ENCODE measurements at places on chromosomes 12 and 14.
A peak's percentile ranks its signal among the peaks of the same experiment; 100 is the strongest.

DNA sequence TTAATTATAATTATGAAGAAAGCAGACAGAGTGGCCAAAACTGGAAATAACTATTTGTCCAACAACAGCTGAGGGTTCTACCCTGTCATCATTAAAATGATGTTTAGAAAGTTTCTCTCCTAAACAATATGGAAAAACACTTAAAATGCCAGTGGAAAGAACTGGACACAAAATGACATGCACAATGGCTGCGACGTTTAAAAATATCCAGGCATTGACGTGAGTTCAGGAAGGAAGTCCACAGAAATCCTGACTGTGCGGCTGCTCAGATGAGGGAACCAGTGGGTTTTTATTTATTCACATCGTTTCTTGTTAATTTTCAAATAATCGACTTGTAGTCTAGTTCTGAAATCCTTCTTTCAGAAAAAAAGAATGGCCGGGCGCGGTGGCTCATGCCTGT lies 58.3 kb downstream of the CCNK start:
- DNase-seq = no peak

- DNase-seq = no peak
These were observed 15.8 kb upstream of the CPNE8 start for GRCh38 chr12:38921025-38921677.

GRCh38 chr14:55579724-55580469 lies at the start of gene KTN1:
Gene KTN1 (plus strand): TSS chr14:55580207. CDS start chr14:55612049, 31,842 bp downstream.
- DNase-seq = peak; percentile 88

- DNase-seq = no peak
These were observed 6.1 kb downstream of the SOS2 start for GRCh38 chr14:50225067-50225973.

DNA sequence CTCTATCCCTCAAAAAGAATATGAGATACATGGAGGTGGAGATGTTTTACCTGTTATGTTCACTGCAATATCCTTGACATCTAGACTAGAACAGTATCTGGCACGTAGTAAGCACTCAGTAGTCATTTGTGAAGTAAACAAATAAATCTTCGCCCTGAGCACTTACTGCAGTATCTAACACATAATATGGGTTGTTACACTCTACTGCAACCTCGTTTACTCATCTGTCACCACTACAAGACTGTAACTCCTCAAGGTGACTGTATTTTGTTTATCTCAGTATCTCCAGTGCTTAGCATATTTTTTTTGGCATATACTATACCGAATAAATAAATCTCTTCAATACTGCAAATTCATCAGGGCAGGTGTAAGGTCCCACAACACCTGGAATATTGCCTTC lies 66.1 kb downstream of the WASHC3 start:
- DNase-seq = no peak

- DNase-seq = no peak
These were observed 388.8 kb upstream of the PDE3A start for GRCh38 chr12:19979584-19979983.

DNA sequence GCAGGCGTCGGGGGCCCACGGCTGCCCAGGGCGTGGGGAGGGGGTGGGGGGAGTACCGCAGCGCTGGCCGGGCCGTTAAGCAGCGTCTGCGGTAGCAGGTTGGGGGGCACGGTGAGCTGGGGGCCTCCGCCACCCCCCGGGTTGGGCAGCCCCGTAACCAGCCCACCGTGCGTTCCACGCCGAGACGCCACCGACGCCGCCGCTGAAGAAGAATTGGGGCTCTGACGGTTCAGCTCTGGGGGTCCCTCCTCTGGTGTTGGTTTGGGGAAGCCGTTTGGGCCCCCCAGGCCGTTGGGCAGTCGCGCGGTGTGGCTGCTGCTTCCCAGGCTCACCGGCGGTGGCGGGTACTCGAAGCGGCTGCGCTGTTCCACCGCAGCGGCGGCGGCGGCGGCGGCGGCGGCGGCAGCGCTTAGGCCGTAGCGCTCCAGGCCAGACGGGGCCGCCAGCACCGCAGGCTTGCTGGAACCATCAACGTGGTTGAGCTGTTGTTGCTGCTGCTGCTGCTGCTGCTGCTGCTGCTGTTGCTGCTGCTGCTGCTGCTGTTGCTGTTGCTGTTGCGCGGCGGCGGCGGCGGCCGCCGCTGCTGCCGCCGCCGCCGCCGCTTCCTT lies 1.5 kb downstream of the IRF2BPL start:
- peak; percentile 70 for DNase-seq

- no peak for DNase-seq
These were observed 221.7 kb upstream of the GRIP1 start for GRCh38 chr12:66900616-66901015.

GRCh38 chr14:33499687-33500086 lies 451.2 kb downstream of the EGLN3 start:
- no peak for DNase-seq

- DNase-seq = no peak
These were observed 38.9 kb upstream of the E2F7 start for GRCh38 chr12:77104286-77104685.

DNA sequence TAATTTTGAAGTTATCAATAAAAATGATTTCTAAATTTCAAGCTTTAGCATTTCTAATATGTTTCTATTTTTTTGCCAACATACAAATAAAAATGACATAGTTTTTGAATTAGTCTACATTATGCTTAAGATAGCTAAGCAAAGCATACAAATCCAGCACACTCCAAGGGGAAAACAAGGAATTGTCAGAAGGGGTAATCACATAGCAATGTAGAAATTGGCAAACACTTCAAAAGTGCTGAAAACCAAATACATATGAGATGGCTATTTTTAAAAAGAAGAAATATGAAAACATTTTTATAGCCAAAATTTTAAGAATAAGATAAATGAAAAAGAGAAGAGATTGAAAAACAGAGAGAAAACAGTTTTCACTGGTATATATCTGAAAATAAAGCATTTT lies 308.0 kb downstream of the SLC6A15 start:
- no peak for DNase-seq

DNA sequence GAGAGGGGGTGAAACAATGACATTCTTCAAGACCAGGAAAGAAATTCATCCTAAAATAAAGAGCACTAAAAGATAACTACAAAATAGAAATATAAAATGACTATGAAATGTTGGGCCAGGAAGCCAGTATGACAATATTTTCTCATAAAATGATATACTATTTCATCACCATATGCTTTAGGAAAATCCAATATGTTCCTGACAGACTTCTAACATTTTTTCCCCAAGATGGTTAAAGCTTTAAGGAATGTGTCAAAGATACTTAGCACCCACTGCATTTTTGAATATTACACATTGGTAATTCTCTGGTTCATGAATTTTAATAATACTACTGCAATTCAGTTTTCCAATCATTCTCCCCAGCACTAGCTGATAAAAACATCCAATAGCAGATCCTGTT lies 87.7 kb upstream of the PLEKHG7 start:
- no peak for DNase-seq

DNA sequence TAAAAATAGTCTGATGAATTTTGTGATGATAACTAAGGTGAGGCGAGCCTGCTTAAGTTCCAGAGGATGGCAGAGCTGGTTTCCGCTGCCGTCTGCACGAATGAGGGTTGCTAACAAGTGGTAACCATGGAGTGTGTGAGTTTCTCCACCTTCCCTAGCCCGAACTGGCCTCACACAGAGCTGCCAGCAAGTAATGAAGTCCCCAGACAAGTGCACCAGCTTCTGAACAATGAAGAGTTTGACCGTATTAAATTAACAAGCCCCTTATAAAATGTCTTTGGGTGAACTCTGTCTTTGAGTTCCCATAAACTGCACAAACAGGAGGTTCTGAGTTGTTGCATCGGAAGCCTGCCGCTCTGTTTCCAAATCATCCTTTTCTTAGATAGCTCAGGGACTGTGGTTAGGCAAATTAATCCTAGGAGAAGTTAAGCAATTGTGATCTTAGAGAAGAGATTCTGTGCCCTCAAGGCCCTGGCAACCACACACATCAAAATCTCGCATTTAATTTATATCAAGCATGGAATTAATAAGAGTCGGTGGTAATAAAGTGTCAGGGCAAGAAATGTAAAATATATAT lies 274.1 kb upstream of the DAAM1 start:
- DNase-seq = no peak

GRCh38 chr14:61510736-61511557 lies 184.4 kb upstream of the HIF1A start:
- DNase-seq = no peak

DNA sequence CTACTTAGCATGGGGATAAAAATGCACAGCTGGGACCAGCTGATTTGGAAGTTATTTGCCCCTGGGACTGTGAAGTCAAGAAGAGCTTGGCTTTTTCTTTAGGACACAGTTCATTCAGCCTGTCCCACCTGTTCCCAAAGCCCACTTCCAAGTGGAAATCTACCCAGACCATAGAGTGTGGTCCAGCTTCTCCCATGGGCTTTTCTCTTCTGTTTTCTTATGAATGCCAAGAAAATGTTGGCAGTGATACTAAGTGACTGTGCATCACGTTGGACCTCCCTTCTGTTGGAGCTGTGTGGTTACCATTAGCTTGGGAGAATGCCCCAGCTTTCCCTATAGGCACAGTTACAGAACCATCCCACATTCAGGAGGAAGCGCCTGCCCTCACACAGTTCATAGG lies 89.4 kb downstream of the NT5DC3 start:
- DNase-seq = no peak

GRCh38 chr14:71532790-71533189 lies 399.4 kb upstream of the RGS6 start:
- no peak for DNase-seq

DNA sequence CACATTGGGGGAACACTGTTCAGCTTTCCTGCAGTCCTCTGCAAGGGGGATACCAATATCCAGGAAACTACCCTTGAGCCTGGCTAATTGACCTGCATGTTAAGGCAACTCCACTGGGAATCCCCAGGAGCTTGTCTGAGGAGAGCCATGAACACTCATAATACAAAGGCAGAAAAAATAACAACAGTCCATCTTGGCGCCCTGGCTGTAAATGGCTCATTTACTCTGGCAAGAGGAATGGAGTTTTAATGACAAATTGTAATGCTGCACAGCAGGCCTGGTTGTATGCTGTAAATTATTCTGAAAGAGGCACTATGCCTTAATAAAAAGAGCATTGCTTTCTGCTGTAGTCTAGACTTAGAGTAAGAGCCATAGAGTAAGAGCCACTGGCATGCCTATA lies 58.3 kb downstream of the SLC8A3 start:
- no peak for DNase-seq

GRCh38 chr14:32336702-32337101 lies 7.6 kb downstream of the AKAP6 start:
- DNase-seq = no peak

GRCh38 chr14:105197211-105197641 lies 16.1 kb upstream of the NUDT14 start:
- DNase-seq = no peak

DNA sequence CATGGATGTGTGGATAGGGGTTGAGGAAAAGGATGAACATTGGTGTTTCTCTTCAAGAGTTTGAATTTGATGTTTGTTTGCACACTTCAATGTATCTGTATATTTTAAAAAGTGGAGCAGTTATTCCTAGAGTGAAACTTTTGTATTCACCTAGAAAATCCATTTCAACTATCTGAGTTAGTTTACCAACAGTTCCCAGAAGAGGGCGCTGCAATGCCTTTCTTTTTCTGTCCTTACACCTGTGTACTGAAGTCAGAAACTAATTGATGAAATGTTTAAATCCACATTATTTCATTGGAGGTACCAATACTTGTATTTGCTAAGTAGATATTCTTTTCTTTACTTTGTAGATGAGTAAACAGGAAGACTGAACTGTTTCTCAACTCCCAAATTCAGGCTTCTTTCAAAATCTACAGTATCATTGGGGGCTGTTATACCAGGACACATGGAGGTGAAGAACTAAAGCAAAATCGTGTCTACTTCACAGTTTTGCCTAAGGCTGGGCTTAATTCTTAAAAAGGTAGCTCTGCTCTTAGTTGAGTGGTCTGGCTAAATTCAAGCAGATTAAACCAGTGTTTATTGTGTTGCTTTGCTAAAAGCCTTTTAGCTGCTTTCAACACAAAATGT lies 26.6 kb upstream of the KLRB1 start:
- no peak for DNase-seq

- no peak for DNase-seq
These were observed 2.8 kb upstream of the FOXG1 start for GRCh38 chr14:28763751-28764256.

- DNase-seq = no peak
These were observed 34.1 kb upstream of the ABCC9 start for GRCh38 chr12:21975293-21975692.

DNA sequence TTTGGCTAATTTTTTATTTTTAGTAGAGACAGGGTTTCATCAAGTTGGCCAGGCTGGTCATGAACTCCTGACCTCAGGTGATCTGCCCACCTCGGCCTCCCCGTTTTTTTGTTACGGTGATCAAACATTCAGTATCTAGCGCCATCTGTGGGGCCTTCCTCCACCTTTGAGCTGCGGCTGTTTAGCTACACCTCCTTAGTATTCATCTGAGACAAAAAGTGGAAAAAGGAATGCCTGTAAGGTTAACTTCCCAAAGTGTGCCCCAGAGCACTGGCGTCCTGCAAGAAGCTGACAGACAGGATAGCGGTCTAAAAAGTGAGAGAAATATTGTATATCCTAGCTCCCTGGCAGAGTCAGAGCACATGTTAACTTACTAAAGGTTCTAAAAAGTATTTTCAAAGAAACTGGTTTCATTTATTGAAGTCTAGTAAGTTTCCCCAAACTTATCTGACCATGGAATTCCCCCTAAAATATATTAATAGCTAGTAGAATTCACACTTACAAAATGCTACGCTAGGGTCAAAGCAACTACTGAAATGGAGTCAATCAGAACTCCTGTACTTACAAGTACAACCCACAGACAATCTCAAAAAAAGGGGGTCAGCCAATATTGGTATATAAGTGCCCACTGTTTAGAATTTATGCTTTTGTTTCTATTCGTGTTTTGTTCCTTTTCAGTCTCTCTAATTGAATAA lies 59.1 kb downstream of the DUSP16 start:
- no peak for DNase-seq

DNA sequence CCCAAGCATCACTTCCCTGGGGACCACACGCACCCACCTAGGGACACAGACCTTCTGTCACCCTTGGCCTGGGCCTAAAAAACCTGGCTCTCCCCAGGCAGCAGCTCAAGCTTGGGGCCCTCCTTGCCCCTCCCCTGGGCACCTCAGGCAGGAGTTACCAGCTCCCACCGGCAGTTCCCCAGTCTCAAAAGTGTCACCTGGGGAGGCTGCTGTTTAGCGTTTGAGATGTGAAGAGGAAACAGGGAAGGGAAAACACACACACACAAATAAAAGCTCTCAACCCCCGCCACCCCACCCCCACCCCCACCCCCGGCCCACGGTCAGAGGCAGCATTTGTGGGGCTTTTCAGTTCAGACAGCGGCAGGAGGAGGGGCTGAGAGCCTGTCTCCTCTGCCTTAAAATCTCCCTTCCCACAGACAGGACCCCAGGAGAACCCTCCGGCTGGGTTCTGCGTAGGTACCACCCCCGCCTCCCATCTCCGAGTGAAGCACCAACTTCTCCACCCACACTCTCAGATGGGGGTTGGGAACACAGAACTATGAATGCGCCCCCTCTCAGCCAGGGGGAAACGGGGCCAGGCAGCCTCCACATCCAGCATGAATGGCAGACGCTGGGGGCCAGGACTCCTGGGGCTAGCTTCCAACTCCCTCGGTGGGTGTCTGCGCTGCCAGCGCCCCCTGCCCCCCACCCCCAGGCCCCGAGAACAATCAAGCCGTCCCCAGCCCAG lies 3.0 kb downstream of the NCOR2 start:
- no peak for DNase-seq

- DNase-seq = no peak
These were observed 20.5 kb downstream of the DERA start for GRCh38 chr12:15931590-15932053.
